SIG-M5 (cell line): ENCODE measurements at places on chromosomes 7 and 10.

- no peak for DNase-seq
These were observed 1260.2 kb upstream of the SORCS1 start for GRCh38 chr10:108424656-108425055.

DNA sequence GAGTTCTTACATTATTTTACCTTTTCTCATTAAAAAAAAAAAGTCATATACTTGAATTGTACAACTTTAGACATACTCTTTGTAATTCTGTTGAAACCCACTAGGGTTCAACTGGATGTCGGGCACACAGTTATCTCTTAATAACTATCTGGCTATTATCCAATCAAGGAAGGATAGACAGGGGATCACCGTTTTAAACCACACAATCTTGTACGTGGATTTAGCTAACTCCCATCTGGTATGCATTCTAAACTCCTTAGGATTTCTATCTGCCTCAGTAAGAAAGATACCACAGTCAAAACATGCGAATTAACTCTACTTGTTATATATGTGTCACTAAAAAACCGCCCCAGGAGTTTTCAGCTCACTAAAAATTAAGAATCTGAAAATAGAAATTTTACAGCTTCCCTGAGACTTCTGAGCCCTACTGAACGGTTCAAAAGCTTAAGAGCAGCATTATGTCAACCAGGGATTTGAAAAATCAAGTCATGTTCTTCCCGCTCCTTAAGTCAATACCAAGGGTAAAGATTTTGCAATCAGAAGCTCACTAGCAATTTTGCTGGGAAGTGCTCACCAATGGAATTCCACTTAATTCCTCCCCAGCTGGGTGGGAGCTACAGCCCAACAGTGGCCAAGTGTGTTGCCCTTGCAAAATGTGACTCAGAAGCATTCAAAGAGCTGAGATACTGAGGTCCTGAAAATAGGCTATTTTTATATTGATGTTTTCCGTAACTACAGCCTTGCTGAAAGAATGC lies 267.0 kb downstream of the FRMD4A start:
- DNase-seq, result no peak

DNA sequence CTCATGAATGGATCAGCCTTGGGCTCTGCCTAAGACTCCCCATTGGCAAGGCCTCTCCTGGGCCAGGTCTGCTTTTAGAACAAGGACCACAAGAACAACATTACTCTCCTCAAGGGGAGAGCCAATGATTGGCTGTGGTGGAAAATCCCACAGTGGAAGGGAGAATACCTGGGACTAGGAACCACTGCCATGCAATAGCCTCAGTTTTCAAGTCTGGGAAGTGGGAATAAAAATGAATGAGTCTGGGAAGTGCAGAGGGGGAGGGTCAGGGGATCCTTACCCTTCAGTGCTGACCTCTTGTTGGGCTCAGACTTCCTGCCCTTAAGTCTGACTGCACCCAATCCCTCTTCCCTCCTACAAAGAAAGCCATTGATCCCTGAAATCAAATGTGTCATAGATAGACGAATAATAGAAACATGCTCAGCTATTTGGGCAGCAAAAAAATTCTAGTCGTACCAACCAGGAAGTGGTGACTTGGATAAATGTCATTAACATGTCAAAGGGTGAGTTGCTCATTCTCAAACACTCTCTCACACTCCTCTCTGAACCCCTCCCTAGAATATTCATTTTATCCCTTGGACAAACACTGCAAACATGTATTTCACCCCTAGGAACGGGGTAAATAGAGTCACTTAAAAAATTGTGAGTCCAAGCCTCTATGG lies 123.6 kb downstream of the SH3PXD2A start:
- DNase-seq, result no peak

DNA sequence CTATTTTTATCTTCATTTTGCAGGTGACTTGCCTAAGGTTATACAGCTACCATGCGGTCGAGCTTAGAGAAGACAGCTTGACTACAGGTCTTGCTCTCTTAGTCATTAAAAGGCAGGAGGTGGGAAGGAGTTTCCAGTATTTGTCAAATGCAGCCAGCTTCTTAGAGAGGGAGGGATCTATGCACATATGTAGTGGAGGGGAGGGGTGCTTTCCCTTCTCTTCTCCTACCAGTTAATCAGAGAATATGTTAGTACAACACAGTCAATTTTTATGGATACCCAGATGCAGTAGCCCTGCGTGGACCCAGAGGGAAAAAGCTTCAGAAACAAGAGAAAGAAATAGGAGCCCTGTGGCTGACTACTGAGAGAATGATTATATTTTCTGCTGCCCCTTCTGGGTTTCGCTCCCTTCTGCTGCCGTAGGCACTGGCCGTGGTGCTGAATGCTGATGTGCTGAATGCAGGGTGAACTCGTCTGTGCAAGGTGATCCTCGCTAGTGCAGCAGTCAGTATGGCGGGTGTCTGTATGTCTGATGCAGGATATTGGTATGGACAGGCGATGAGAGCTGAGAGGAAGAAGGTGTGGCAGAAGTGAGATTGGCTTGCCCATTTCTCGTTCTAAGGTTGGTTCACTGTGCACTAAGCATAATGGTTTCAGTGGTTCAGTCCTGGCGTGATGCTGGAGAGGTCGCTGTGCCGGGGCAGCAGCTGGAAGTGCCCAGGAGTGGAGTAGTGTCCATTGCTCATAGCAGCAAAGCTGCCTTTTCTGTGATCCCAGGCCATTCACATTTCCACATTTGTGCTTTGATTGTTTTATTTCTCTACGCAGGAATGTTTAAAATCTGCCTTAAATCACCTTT lies 189.2 kb upstream of the PODXL start:
- no peak for DNase-seq

DNA sequence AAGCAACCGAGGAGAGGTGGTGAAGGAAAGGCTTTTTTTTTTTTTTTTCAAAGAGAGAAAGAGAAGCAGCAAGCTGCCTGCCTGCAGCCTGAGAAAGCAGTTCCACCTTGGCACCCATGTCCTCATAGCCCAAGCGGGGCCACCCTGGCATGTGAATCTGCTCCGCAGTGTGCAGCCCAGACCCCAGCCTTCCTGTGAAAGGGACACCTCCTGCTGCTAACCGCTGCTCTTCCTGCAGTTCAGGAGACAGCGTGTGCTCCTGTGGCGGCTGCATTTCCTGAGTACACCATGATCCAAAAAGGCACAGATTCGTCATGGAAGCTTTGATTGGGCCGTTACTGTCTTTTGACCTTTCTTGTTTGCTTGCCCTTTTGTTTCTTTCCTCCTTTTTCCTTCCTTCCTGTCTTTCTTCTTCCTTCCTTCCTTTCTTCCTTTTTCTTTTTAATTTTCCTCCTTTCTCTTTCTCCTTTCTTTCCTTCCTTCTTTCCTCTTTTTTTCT lies 38.1 kb downstream of the IKZF1 start:
- no peak for DNase-seq

GRCh38 chr7:5278766-5279165 lies 4.0 kb upstream of the SLC29A4 start:
- DNase-seq, result no peak

GRCh38 chr7:45027774-45028114 lies 27.7 kb downstream of the CCM2 start:
- DNase-seq, result no peak

DNA sequence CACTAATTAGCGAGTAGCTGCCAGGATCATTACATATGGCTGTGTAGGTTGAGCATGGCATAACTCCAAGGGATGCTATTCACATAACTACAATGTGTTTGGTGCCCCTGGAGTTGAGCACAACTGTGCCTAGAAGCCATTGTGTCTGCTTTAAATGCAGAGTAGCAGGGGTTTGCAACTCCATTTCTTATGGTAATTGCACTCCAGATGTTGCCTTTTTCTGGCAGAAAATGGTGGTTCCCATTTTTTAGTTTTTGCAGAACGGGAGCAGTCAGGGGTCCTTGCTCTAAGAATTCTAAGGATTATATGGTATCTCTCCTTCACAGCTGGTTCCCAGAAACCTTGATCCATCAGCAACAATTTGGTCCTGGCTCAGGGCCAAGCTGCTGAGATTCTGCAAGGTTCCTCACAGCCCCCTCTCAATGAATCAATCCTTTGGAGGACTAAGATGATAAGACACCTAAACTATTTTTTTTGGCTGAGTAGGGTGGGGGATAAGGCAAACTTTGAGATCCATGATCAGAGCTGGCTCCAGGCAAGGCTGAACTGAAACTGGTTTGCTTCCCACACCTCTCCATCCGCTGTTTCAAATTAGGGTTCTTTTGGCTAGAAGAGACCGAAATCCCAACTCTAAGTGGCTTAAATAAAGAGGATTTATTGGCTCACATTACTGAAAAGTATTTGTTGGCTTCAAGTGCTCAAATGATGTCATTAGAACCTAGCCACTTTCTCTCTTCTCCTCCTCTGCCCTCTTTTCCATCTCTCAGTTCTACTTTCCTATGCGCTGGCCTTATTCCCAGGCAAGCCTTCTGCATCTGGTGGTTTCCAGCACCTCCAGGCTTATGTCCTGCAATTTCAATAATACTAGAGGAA lies 97.5 kb upstream of the CCDC6 start:
- no peak for DNase-seq

- DNase-seq, result no peak
These were observed 8.7 kb upstream of the POLD2 start for GRCh38 chr7:44132039-44132438.

- no peak for DNase-seq
These were observed 20.0 kb downstream of the LAMB1 start for GRCh38 chr7:107982918-107983389.

DNA sequence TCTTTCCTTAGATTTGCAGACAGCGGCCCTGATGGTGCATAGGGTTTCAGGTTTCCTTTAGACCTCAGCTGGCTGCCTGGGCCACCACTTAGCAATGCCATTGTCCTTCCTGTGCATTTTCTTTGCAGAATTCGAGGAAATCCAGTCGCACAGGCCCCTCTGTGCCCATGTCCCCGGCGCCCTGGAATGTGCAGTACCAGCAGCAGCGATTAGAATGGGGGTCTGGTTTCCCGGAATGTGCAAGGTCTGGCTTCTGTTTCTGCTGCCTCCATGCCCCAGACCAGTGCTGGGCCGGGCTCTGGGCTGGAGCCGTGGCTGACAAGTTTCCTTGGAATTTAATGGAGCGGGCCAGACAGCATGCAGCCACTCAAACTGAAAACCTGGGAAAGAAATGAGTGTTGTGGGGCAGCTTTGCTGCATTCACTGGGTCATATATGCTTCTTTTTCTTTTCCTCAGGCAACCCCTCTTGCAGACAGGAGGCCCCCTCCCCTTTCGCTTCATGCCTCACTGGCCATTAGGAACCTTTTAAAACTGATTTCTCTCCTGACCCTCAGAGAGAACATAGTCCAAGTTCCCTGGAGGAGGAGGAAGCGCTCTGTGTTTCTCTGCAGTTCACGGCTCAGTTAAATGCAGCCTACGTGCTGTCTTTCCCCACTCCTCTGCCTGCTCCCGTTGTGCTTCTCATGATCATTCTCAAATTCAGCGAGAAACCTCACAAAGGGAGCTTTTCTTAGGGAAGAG lies 14.4 kb downstream of the HTRA1 start:
- DNase-seq, result no peak

- DNase-seq, result no peak
These were observed 44.2 kb upstream of the TMEM213 start for GRCh38 chr7:138753610-138754009.

DNA sequence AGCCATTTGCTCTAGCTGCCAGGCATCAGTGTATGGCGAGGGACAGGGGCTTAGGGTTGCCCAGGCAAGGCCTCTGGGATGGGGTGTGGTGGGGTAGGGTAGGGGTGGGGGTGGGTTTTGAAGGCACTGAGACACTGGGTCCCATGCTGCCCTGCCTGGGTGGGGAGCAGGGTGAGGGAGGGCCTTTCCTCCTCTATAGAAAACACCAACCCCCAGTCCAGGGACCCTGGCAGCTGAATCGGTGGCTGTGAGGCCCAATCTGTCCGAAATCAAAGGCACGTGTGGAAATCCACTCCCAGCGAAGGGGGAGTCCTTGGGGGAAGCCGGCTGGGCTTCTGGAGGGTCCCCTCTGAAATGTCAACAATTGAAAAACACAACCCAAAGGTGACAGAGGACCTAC lies 106.4 kb downstream of the NEURL1 start:
- DNase-seq, result no peak

DNA sequence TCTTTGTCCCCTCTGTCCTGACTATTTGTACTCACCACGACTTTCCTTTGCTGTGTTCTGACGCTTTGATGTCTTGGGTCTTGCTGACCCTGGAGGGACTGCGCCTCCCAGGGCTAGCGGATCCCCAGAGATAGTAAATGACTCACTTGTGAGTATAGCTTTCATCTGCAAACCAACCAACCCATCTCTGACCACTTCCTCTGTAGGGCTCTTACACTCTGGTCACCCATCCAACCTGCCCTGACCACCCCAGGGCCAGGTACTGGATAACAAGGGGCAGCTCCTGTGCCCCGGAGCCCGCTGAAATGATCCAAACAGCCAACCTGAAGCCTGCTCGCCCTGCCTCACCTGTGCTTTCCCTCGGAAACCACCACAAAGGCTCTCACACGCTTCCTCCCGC lies 125.2 kb upstream of the CARD11 start:
- no peak for DNase-seq

DNA sequence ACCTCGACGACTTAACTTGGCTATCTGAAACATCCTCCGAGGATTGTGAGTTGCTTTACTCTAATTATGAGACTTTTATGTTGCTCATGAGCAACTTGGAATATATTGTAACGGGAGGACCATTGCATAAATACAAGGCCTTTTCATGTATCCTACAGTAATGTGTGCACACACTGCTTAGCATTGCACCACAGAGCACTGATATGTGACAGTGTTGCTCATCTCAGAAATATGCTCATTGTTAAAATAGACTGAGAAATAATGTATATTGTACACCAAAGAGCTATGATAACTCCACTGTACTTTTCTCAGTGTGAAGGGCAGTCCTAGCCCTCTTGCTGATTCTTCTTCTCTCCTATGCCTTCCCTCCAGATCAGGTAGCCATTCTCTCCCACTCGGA lies 102.8 kb upstream of the CDK13 start:
- DNase-seq, result no peak

DNA sequence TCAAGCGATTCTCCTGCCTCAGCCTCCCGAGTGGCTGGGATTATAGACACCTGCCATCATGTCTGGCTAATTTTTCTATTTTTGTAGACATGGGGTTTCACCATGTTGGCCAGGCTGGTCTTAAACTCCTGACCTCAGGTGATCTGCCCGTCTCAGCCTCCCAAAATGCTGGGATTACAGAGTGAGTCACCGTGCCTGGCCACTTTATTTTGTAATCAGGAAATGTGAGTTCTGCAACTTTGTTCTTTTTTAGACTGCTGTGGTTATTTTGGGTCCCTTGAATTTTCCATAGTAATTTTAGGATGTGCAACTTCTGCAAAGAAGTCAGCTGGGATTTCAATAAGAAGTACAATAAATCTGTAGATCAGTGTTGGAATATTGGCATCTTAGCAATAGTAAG lies 96.8 kb downstream of the CYTH3 start:
- DNase-seq, result no peak

- no peak for DNase-seq
These were observed 101.1 kb downstream of the ELAPOR2 start for GRCh38 chr7:86958380-86958779.

DNA sequence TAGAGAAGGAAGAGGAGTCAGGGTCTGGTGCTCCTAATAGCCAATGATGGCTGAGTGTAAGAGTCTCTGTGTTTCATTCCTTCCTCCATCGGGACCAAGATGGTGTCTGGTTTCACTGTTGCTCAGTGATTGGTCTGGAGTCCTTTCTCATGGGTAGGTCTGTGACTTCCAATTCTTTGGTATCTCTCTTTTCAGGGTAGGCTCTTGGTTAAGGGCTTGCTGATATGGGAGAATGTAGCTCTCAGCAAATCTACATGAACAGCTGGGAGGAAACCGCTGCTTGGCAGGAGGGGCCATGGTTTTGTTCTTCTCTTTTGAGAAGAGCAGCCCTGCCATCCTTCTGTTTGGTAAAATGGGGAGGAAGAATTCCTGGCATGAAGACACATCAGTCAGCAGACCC lies 209.1 kb upstream of the PODXL start:
- no peak for DNase-seq

- no peak for DNase-seq
These were observed 158.6 kb downstream of the GRK5 start for GRCh38 chr10:119365773-119366599.
